T-helper 2 cell (primary cell): ENCODE measurements at places on chromosomes 2 and 18.
A peak's percentile ranks its signal among the peaks of the same experiment; 100 is the strongest.

- no peak for DNase-seq
Measured at GRCh38 chr2:226904592-226904991, 68.7 kb downstream of the RHBDD1 start.

- no peak for DNase-seq
Measured at GRCh38 chr18:35582899-35583558, 1.5 kb downstream of the GALNT1 start.

- no peak for DNase-seq
Measured at GRCh38 chr2:127614246-127614645, 31.7 kb upstream of the GPR17 start.

GRCh38 chr2:182503886-182504285 lies 77.0 kb upstream of the PDE1A start:
- DNase-seq = no peak

DNA sequence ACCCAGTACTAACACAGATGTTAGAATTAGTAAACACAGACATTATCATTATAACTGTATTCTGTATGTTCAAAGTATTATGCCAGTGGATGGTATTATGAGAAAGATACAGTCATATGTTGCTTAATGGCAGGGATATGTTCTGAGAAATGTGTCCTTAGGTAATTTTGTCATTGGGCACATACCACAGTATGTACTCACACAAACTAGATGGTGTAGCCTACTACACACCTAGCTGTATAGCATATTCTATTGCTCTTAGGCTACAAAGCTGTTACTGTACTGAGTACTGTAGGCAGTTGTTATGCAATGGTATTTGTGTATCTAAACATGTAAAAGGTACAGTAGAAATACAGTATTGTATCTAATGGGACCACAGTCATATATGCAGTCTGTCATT lies 53.8 kb downstream of the GTF3C3 start:
- DNase-seq = no peak

- no peak for DNase-seq
Measured at GRCh38 chr2:133194777-133195335, 373.4 kb downstream of the NCKAP5 start.

- DNase-seq = peak; percentile 6
Measured at GRCh38 chr2:62968168-62968567, 82.5 kb upstream of the OTX1 start.

DNA sequence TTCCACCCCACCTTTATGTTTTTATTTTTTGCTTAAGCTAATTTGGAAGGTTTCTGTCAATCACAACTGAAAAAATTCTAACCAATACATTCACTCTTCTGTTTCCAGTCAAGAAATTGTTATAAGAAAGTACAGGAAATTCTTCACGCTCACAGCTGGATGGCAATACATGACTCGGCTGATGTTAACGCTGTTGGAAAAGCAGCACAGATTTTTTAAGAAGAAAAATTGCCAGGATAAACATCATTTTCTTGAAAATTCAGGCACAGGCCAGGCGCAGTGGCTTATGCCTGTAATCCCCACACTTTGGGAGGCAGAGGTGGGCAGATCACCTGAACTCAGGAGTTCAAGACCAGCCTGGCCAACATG lies 46.1 kb downstream of the STPG4 start:
- no peak for DNase-seq

DNA sequence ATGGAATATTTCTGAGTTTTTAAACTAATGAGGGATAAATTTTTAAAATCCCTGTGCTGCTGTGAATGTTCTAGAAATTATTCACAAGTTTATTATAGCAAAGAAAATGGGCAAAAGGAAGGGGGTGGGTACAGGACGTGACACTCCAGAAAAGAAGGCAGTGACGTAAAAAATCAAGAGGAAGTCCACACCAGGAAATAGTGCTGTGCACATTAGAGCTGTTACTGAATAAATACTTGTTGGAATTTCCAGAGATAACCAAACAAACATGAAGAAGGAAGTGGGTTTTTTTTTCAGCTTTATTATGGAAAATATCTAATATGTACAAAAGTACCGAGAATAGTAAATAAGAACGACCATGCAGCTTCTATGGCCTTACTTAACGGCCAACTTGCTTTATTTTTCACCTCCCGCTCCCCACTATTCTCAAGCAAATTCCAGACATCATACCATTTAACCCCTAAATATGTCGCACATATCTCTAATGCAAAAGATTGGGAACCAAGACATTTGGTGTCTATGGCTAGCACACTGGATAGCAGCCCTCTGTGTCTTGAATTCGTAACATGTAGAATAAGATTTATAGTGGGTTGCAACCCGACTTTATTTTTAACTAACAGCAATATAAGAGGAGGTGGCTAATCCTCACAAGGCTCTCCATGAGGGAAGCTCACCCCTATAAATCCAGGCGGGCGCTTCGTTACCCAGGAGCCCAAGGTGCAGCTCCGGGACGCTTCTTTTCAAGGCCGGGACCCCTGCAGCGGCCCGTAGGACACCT lies 580 bp upstream of the NDUFV2 start:
- DNase-seq = no peak

DNA sequence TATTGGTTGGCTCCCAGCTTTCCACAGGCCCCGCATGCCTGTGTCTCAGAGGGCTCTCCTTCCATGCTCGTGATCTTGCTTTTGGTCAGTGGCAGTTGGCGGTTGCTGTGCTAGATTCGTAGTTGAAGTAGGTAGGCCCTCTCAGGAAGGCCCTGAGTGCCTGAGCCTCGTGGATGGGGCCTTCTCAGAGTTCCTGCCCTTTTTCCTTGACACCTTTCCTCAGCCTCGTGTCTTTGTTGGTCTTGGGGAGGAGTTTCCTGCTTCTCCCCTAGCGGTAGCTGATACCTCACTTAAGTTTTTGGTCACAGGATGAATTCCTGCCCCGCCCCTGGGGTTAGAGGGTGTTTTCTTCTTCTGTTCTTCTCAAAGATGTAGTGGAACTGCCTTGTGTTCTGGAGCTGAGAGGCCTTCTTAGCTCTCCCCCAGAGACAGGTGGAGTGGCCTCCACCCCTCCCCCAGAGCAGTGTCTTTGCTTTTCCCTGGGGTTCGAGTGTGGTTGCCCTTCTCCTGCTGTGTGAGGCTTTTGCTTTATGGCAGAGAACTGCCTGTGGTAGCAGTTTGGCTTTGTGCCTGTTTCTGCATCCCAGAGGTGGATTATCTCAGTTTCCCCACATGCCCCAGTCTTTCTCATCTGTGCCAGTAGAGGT lies 94.8 kb downstream of the ZNF407 start:
- DNase-seq = no peak

- DNase-seq = no peak
Measured at GRCh38 chr18:62125702-62126101, 61.2 kb downstream of the PIGN start.

DNA sequence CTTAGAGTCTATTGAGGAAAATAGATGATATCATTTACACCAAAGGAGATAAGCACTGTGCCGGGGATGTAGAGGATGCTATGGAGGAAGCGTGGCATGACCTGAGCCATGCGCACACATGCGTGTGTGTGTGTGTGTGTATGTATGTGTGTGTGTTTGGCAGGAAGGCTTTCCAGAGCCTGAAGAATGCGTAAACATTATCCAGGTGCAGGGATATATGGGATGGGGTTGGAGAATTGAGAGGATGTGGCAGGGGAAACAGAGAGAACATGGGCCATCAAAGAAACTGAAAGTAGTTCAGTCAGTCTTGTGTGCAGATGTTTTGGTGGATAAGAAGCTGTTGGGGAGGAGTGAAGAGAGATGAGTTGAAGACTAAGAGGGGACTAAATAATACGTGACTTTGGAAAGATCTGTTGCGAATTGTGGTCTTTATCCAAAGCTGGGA lies 9.3 kb upstream of the STAT1 start:
- DNase-seq = peak; percentile 40

GRCh38 chr2:101775636-101776035 lies 78.1 kb downstream of the MAP4K4 start:
- no peak for DNase-seq

DNA sequence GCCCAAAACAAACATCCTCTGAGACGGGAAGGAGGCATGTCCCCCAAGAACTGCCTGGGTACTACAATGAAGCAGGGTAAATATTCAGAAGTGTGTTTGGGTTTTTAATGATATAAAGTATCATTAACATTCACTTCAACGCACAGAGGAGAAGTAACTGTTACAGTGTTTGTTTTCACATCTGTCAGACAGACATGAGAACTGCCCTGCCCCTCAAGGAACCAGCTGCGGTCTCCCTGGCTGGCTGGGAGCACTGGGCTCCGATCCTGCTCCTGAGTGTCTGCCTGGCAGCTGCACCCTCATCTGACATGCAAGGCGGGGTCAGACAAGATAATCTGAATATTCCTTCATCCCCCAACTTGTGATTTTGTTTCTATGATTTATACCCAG lies 75.6 kb downstream of the MBP start:
- no peak for DNase-seq

DNA sequence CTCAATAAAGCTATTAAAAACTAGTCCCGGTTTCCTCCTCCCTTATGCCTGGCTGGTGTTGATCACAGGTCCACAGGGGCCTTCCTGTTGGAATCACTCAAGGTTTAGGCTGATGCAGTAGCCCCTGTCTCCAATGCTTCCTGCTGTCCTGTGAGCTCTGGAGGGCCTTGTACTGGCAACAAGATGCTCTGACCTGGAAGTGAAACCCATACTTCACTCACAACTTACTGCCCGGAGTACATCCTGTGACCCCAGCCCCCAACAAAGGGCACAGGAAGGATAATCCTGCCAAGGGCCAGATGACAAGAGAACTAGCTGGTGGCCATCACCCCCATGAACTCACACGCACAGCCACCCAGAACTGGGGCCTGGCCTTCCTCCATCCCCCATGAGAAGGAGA lies 50.3 kb downstream of the ZBTB7C start:
- no peak for DNase-seq
